Hematopoietic multipotent progenitor cell treated with erythropoietin and hydrocortisone succinate and interleukin-3 and kit ligand, for 6 days (in vitro differentiated cells): ENCODE measurements at places on chromosomes 7 and 10.
A peak's percentile ranks its signal among the peaks of the same experiment; 100 is the strongest.

- no peak for DNase-seq
These were observed 58.8 kb upstream of the LANCL2 start for GRCh38 chr7:55306331-55306730.

- no peak for DNase-seq
These were observed 47.0 kb downstream of the CCDC71L start for GRCh38 chr7:106613848-106614560.

DNA sequence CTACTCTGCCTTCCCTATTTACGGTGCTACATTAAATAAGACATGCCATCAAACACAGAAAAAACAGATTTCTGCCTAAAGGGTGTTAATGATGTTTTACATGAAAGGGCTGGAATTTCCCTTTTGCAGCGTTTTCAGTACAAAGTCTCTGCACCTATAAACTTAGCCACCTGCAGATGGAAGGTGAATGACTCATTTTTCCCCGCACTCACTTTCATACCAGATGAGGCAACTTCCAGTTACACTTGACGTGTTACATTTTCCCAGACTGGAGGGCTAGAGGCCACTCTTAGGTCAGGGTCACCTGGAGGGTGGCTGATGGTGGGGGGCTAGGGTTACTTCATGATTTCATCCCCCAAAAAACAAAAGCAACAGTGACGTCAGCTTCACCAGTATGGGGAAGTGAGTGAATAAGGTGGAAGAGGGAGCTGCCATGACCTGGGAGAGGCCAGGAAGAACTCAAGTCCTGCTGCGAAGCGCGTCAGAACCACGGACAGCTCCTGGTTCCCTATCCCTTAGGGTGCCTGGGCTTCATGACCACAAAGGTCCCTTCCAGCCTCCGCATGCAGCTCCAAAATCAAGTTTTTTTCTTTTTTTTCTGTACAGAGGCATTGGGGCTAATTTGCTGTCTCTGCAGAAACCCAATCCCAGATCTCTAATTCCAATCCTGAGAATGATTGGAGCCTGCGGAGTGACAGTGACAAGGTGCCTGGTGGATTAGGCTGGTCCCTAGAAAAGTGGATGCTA lies 94.0 kb downstream of the ADARB2 start:
- DNase-seq: peak; percentile 53

- no peak for DNase-seq
These were observed 19.4 kb upstream of the NRP1 start for GRCh38 chr10:33353853-33354252.

DNA sequence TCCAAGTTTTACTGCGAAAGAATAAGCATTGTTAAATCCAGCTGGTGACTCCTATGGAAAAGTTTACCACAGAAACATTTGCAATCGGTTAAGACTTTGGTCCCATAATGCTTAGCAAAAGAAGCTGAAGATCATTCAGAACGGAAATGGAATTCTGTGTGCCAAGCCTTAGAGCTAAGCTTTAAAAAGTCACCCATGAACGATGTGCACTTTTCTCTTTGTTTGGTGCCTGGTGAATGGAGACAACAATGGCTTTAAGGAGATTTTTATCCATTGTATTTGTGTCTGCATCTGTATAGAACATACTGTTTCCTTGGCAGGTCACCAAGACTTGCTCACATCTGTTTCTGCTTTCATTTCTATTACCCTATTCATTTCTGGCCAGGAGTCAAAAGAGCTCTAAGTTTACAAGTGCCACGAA lies 26.3 kb upstream of the COL1A2 start:
- DNase-seq: no peak

- no peak for DNase-seq
These were observed 7.8 kb downstream of the DNAJC2 start for GRCh38 chr7:103336761-103337160.

DNA sequence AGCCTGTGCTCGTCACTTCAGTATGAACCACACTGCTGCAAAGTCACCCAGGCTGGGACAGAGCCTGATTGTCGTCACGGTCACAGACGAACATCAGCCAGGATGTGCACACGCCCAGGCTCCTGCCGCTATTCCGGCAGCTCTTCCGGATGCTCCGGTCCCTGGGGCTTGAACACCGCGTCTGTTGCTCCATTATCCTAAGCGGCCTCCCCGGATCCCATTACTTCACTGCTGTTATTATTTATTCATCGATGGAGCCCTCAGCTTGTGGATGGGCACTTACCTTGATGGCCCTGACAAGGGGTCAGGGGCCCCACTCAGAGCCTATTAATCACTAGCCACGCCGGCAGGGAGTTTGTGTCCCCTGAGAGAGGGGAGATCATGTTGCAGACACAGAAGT lies 120.8 kb upstream of the PCBD1 start:
- DNase-seq: no peak

DNA sequence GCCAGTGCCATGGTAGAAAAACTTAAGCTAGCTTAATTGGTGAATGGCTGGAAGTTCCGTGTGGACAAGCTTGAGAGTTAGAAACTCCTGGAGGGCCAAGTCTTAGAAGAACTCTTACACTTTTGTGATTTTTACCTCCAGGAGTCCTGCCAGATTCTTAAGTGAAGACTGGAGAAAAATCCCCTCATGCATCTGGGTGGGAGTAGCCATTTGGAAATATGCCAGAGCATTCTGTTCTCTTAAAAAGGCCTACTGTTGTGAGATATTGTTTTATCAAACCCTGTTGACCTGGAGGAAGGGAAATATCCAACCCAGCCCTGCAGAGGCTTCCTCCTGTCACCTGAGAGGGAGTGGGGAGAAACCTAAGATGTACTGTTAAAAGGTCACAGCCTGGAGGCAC lies 17.6 kb upstream of the MCM10 start:
- peak; percentile 81 for DNase-seq

GRCh38 chr10:96025566-96025965 lies 17.8 kb upstream of the CCNJ start:
- peak; percentile 60 for DNase-seq

GRCh38 chr10:80090121-80090520 lies 11.7 kb downstream of the TMEM254 start:
- peak; percentile 24 for DNase-seq

DNA sequence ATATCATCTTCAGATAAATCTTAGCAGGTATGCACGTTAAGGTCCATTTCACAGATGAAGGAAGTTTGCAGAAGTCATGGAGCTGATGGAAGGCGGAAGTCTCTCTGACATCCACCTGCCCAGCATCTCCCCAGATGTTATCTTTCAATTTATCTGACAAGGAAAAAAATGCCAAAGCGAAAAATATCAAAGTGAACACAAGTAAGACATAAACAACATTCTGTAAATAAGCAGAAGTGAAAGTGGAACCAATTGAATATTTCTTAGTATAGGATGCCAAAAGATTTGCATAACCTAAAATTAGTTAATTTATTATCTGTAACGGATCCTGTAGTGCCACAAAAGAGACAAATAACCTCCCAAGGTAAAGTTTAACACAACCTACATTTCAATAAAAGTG lies 73.6 kb upstream of the NEBL start:
- DNase-seq: no peak

DNA sequence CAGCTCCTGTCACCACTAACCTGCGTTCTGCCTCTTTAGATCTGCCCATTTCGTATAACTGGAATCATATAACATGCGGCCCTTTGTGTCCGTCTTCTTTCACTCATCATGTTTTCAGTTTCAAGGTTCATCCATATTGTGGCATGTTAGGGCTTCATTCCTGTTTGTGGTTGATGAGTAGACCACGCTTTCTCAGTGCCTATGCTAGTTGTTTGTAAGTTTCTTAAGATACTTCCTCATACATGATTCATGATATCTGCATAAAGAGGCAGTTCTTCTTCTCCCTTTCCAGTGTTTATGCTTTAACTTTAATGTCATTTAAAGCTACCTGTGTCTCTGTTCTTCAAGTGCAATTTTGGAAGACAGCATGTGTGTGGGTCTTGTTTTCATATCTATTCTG lies 79.5 kb upstream of the FAM20C start:
- DNase-seq: peak; percentile 15

DNA sequence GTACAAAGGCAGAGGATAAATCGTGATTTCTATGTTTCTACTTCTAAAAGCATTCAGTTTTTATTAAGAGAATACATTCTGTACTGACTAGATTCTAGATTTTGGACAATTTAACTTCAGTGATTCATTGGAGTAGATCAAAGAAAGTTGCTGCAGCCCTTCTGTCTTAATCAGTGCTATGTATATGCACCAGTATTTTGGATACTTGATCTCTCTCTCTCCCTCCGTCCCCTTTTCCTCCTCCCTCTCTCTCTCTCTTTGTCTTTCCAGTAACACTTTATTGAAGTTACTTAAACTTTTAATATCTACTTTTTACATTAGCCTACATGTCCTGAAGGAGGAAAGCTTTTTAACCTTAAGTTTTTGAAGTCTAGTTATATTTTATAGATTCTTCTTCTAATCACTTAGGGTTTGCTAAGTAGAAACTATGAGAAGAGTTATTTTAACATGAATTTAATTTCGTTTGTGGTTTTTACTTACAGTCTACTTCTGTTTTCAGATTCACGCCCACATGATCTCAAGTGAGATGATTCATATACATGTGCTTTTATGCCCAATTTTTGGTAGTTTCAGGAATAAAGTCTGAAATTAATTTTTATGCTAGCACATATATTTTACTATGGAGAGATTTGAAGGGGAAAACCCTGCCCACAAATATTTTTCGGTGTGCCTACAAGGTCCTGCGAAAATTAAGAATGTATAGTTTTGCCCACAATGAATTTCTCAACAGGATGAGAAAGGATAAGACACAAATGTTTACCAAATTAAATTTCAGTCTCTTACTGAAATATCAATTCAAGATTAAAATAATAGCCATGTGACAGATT lies 9.1 kb downstream of the MDFIC start:
- DNase-seq: peak; percentile 28

DNA sequence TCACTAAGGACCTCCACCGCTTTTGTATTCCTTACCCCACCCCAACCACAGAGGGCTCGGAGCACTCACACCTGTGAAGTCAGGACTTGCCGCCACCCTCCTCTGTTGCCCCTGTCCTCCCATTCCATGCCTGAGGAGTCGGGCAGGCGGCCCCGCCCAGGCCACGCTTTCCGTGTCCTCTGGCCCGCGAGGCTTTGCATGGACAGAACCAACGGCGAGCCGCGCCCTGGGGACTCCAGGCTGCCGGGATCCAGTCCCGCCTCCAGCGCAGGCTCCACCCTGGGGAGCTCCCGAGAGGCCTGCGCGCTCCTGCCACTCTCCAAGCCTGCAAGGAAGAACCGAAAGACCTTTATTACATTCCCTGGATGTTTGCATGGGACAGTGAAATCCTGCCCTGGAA lies 366.4 kb upstream of the POM121L12 start:
- no peak for DNase-seq

GRCh38 chr7:27575613-27576012 lies 87.1 kb downstream of the HIBADH start:
- DNase-seq: peak; percentile 16

GRCh38 chr7:1514407-1514806 lies 10.2 kb upstream of the INTS1 start:
- no peak for DNase-seq

- no peak for DNase-seq
These were observed 522.6 kb downstream of the GLRX3 start for GRCh38 chr10:130658687-130659290.

GRCh38 chr7:2373124-2373556 lies 18.5 kb downstream of the EIF3B start:
- DNase-seq: no peak

GRCh38 chr10:101007915-101008822 lies 8.6 kb downstream of the LZTS2 start:
- no peak for DNase-seq

- DNase-seq: peak; percentile 78
These were observed 43.4 kb downstream of the GLRX3 start for GRCh38 chr10:130179640-130180039.

DNA sequence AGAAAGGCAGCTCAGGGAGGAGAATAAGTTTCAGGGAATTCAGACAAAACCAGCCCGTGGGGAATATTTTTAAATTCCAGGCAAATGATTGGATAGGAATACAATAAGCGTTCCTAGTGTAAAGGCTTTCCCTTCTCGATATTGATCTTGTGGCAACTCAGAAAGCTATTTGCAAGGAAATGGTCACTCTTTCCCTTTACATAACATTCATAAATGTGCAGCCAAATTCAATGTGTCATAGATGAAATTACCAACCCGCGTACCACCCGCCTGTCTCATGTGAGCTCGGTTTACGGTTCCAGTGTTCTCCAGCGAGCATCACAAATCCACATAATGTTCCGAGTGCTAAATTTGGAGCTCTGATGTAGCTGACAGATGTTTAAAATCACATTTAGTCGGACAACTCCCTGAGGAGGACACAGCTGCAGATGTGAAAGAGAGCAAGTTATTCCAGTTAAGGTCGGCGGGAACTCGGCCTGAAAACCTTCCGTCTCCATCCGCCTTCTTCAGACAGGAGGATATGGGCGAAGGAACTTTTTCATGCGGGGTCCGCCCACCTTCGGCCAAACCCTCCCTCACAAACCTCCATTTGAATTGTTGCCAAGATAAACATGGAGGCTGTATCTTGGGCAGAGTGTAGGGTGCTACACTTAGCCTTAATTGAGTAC lies 327.0 kb downstream of the RNLS start:
- no peak for DNase-seq

- DNase-seq: peak; percentile 16
These were observed 274.4 kb downstream of the NEBL start for GRCh38 chr10:20622531-20623211.
